ENCODE measurements at places on chromosomes 2 and 18.
A peak's percentile ranks its signal among the peaks of the same experiment; 100 is the strongest.

- no peak for DNase-seq
These were observed 16.7 kb upstream of the GLS start for GRCh38 chr2:190863946-190864345.

DNA sequence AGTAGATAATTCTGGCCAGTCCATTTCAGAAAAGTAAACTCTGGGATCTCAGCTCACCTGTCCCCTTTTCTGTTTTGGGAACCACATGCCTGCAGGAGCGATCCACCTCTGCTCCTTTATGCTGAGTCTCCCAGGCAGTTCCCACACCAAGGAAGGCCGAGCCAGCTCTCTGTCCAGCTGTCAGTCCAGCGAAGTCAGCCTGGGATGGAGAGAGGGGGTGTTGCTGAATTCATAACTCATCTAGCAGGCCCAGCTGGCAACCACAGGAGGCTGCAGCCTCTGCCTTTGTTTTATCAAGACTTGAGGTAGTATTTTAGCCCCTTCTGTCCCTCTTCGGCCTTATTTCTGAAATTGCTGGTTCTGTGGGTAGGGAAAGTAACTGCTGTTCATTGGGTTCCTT is 209.9 kb downstream of the ARL4C start:
- no peak for DNase-seq

DNA sequence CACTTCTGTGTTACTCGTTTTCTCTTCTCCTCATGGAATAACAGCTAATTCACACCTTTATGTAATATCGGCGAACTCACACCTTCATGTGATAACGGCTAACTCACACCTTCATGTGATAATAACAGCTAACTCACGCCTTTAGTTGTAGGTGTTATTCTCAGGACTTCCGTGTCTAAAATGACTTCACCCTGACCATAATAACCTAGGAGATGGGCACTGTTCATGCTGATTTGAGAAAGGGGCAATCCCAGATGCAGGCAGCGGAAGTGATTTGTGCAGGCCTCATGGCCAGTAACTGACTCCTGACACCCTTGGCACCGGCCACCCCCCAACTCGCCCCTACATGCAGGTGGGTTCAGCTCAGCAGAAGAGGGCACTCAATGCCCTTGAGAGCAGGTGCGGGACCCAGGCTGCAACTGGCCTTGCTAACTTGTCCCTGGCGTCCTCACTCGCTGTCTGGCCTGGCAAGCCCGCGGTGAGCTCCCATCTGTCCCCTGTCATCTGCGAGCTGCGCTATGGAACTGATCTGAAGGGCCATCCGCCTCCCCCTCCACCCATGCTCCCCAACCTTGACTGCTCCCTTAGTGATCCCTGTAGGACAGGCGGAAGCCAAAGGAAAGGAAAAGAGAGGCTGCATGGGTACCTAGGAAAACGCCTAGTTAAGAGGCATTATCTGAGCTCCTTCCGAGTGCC is 42.6 kb upstream of the MTCL1 start:
- no peak for DNase-seq

- DNase-seq = no peak
These were observed 50.7 kb downstream of the LIPG start for GRCh38 chr18:49612515-49613033.

- DNase-seq = no peak
These were observed 71.1 kb downstream of the OSR1 start for GRCh38 chr2:19287324-19287723.

GRCh38 chr2:206084870-206085741 is 868 bp downstream of the INO80D start:
- DNase-seq = peak; percentile 48

DNA sequence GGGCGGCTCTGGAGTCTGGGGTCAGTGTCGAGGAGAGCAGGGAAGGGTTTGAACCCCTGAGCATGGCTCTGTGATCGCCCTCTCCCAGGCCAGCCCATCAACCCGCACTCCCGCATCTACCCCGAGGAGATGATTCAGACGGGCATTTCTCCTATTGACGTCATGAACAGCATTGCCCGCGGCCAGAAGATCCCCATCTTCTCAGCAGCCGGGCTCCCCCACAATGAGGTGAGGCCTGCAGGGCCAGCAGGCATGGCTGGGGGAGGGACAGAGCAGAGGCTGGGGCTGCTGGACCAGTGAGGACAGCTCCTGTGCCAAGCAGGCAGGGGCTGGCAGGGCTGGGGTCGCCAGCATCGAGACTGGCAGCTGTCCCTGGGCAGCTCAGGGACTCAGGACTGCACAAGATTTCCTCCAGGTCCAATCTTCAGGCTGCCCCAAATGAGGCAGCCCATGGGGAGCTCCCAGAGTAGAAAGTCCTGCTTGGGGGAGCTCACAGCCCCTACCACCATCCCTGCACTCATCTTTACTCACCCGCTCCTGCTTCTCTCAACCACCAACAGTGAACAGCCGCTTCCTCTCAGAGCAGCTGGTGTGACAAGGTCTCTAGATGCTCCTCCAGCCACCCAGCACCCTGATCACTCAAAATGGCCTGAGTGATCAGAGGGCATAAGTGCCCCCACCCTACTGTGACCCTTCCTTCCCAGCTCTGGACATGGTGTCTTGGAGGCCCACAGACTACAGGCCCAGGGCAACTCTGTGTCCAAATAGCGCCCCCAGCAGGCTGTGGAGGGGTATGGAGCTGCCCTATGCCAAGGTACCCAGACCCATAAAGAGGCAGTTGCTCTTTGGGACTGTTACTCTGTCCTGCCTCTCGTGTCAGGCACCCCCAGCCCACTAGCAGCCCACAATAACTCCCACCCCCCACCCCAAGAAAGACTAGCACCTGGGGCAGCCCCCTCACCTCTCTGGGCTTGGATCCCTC is 18.3 kb upstream of the ANKRD53 start:
- DNase-seq = no peak

DNA sequence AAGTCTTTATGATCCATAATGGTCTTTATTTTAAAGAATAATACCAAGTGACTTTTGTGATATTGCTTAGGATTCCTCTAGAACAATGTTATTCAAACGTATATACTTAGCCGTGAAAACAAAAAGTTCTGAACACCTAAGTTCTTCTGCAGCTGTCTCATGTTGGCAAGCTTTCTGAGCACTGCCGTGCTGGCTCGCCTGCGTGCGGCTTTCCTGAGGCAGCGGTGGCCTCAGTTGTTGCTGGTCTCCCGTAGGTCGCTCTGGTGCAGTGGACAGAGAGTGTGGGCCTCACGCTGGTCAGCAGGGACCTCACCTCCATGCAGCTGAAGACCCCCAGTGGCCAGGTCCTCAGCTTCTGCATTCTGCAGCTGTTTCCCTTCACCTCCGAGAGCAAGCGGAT is 66.8 kb upstream of the NFATC1 start:
- DNase-seq = no peak

DNA sequence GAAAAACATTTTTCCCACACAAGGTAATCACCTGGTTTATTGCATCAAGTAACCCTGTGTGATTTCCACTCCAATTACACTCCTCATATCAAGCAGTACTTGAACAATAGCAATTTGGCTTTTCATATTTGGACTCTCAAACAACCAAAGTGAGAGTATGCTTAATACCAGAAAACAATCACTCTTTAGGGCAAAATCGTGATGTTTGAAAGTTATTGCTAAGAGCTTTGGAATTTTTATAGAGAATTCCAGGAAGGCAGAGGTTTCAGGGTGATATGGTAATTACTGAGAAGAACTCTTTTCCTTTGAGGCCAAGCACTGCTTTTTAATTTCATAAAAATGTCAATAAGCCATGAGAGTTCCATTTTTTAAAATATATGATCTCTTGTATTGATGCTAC is 779.5 kb upstream of the LRRTM1 start:
- DNase-seq = no peak

- DNase-seq = no peak
These were observed 81.3 kb downstream of the KCNF1 start for GRCh38 chr2:10993001-10993481.

DNA sequence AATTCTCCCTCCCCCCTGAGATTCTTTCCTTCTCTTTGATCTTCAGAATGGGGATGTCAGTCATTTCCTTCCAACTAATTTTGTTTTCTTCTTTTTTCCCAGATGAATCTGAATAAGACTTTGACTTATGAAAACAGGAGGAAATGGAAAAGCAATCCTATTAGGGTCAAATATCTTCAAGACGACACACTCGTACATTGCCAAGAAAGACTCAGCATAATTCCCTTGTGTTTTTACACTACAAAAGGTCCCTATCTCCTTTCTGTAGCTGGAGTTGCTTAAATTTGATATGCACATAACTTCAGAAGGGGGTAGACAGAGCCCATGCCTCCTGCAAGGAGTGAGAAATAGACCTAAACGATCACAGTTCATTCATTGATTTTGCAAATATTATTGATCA is 230.3 kb upstream of the RBBP8 start:
- no peak for DNase-seq

GRCh38 chr2:157364257-157364974 is 38.8 kb upstream of the ERMN start:
- no peak for DNase-seq

DNA sequence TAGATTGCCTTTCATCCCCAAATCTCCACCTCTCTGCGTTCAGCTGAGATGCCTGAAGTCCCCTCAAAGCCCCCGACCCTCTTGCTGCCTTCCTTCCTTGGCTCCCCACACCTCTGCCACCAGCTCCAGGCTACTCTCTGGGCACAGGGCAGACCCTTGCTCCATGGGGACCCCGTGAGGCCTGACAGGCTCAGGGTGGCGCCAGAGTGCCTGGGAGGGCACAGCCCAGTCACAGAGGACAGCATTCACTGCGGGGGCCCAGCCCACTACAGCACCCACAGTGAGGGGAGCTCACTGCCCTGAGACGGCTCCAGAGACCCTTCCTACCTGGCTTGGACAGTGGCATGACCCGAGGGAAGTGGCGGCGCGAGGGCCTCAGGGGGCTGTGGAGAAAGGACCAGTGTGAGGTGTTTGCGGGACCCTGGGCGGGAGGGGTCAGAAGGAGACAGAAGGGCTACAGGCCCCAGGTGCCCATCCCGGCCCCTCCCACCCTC is 51.0 kb downstream of the AQP12A start:
- no peak for DNase-seq

DNA sequence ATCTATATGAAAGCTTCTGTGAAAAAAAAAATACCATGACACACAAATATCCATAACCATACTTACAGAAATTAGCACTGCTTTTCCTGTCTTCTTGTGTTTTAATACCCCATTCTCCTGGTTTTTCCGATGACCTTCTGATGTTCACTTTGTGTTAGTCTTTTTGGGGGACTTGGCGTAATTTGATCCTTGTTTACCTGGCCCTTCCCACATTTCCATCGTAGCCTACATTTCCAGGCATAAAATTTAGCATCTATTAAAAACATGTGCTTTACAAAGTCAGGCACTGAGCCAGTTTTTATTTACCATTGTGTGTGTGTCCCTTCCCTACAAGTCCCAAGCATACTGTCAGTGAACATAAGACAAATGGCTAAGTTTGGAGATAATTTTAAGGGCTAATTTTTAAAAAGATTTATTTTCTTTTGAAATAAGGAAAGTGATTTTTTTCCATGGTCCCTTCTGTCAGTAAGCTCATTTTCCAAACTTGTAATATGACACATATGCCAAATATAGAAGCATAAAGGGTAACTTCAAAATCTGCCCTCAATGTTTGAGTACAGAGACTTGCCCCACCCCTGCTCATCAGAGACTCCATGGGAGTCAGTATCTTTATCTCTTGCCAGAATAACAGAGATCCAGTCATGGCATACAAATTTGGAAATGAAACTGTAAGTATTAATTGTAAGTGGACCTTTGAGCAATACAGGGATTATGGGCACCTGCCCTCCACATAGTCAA is 27.3 kb downstream of the SESTD1 start:
- DNase-seq = no peak

GRCh38 chr2:137800386-137800785 is 163.9 kb upstream of the HNMT start:
- DNase-seq = no peak

DNA sequence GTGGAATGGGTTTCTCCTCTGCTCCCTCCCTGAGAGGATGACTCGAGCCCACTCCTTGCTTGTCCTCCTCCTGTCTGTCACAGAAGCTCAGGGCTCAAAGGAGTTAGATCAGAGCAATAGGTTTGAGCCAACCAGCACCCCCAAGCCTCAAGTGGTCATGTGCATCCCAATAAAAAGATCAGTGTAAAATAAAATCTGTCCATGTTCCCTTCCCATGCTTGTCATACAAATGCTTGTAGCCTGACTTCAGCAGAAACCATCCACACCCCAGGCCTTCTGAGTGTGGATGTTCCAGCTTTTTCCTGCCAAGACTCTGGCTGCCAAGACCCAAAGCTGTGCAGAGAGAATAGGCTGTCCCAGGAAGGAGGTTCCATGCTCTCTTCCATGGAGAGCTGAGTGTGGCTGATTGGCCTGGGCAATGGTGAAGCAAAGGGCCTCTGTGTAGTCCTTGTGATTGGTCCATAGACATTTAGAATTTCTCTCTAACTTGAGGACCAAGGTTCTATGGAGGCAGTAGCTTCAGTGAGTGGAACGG is 67.4 kb downstream of the GYPC start:
- DNase-seq = no peak

DNA sequence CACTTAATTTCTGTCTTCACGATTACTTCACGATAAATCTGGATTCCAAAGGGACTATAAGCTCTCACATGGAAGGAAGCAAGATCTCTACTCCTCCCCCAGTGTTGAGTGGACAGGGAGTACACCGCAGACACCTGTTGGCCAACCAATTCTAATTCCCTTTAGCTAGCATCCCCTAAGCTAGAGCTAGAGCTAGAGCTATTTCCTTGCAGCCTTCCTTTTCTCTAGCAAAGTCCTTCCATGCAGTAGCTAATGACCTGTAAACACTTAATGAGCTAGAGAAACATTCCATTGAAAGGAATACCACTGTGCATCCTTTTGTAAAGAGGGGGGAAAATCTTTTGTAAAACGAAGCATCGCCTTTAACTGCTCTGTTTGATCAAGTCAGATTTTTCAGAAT is 56.5 kb downstream of the BCL11A start:
- DNase-seq = no peak

DNA sequence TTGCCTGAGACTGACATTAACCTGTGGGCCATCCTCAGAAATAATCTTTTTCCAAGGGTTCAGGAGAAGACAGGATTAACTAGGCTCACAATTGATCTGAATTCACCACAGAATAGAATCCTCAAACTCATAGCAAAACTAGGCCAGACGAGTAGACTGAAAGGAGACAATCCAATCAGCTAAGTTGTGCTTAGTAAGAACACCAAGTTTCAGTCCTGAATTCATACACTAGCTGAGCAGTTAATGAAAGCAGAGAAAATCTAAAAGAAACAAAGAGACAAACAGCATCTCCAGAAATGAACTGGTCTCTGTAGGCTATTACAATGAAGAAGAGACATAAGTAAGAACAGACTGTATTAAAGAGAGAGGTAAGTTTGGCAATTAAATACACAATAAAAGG is 89.5 kb downstream of the GORASP2 start:
- DNase-seq = no peak

GRCh38 chr2:207928079-207928478 is 97.2 kb downstream of the PLEKHM3 start:
- no peak for DNase-seq

GRCh38 chr2:40371525-40372282 is 80.2 kb downstream of the SLC8A1 start:
- DNase-seq = peak; percentile 47

- DNase-seq = no peak
These were observed 34.1 kb downstream of the RAPH1 start for GRCh38 chr2:203500951-203501350.

GRCh38 chr2:160278101-160278878 is 78.2 kb upstream of the ITGB6 start:
- DNase-seq = no peak

All from nephron progenitor cell (in vitro differentiated cells).